ENCODE measurements at places on chromosomes 13 and 19.

- DNase-seq: no peak
- no peaks in the 10 kb centered on the region for H3K27me3 ChIP-seq
- H3K36me3 ChIP-seq: peaks cover 11% of the 10 kb centered on the region
- H3K27ac ChIP-seq: peak overlapping the region; percentile 92
Measured at GRCh38 chr19:18306888-18307260, 16.0 kb downstream of the LSM4 start.

DNA sequence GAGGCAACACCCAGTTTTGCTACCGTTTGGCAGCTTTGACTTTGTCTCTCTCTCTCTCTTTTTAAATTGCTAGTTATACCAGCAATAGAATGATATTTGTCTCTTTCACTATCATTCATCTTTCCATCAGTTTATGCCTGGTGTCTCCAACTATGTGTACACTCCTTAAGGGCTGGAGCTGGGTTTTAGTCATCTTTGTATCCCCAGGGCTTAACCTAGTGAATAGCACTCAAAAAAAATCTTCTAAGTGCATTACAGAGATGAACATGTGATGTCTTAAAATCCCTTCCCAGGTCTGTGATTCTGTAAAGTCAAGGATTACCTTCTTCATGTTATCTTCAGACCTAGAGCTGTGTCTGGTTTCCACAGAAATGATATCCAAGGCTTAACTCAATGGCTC lies 7.8 kb upstream of the UBL3 start:
- DNase-seq: no peak
- no peaks in the 10 kb centered on the region for H3K36me3 ChIP-seq
- H3K4me3 ChIP-seq: no peak overlapping the region
- H3K27me3 ChIP-seq: no peaks in the 10 kb centered on the region
- H3K27ac ChIP-seq: no peak overlapping the region
- H3K4me1 ChIP-seq: peaks cover 4% of the 10 kb centered on the region

DNA sequence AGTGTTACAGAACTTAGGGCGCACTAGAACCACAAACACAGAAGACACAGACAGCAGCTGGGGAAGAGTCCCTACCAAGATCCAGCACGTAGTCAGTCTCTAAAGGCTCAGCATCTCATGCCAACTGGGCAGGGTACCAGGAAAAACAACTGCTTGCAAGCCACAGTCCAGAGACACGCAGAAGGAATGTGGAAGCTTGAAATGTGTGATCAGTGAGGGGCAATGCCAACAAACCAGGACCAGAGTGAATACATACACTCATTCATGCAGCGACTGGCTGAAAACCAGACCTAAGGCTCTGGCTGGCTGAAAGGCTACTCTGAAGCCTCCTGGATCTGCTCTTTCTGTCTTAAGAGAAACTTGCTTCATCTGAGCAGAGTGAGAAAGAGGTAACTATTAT lies 1484.8 kb downstream of the EFNB2 start:
- no peaks in the 10 kb centered on the region for H3K4me1 ChIP-seq
- no peak overlapping the region for H3K4me3 ChIP-seq

DNA sequence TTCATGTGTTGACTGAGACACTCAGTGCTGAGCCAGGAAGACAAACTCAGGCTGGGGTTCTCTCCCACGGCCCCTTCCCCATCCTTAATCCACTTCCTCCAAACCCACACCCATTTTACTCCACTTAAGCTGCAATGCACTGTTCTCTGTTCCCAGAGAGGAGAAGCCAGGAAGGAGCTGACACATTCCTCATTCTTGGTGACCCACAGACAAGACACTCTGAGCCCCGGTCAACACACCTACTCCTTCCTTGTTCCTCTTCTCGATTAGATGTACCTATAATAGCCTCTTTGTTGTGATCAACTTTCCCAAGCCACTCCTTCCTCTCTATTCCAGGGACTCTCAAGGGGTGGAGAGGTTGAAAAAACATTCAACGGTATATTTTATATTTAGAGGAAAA lies 47.1 kb downstream of the INSR start:
- no peak overlapping the region for H3K27ac ChIP-seq
- H3K4me1 ChIP-seq: no peaks in the 10 kb centered on the region
- DNase-seq: no peak
- no peaks in the 10 kb centered on the region for H3K36me3 ChIP-seq
- no peaks in the 10 kb centered on the region for H3K27me3 ChIP-seq

GRCh38 chr19:42850981-42851717 lies 28.4 kb downstream of the PSG1 start:
- H3K4me3 ChIP-seq: no peak overlapping the region
- H3K27ac ChIP-seq: peak overlapping the region; percentile 58
- H3K4me1 ChIP-seq: no peaks in the 10 kb centered on the region
- H3K27me3 ChIP-seq: no peaks in the 10 kb centered on the region
- no peaks in the 10 kb centered on the region for H3K36me3 ChIP-seq

GRCh38 chr13:81409284-81409683 lies 1068.4 kb upstream of the SPRY2 start:
- no peak overlapping the region for H3K27ac ChIP-seq
- no peaks in the 10 kb centered on the region for H3K4me1 ChIP-seq
- no peak for DNase-seq
- no peaks in the 10 kb centered on the region for H3K36me3 ChIP-seq

DNA sequence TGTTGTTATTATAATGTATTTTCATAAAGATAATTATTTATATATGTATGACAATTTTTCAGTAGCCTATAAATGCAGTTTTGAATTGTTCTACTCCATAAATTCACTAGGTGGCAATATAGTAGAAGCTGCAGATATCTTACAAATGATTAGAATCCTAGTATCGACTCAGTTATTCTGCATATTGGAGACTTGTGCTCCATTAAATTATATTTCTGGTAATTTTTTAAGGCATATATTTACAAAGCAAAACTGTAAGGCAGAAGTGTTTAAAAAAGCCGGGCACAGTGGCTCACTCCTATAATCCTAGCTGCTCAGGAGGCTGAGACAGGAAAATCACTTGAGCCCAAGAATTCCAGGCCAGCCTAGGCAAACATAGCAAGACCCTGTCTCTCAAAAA lies 58.7 kb downstream of the DPY19L3 start:
- H3K27me3 ChIP-seq: no peaks in the 10 kb centered on the region
- H3K4me3 ChIP-seq: no peak overlapping the region
- no peaks in the 10 kb centered on the region for H3K4me1 ChIP-seq

DNA sequence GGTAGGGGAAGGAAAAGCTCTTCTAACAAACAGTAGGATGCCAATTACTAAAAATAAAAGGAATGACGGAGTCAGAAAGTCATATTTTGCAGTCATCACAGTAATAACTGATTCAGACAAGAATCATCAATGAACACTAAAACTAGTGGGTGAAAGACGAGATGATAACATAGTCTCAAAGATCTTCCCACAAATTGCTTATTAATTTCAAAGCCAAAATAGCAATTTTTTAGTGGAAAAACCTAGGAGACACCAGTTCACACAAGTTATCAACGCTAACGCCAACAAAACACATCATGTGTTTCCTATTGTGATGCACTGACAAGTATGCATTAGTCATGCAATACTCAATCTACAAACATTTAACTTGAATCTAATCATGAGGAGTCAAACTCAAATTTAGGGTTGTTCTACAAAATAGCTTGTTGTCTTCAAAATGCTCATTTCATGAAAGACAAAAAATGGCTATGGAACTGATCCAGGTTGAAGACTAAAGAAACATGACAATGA lies 18.6 kb downstream of the ZNF233 start:
- no peak overlapping the region for H3K4me3 ChIP-seq
- H3K27me3 ChIP-seq: no peaks in the 10 kb centered on the region
- no peaks in the 10 kb centered on the region for H3K4me1 ChIP-seq
- H3K27ac ChIP-seq: no peak overlapping the region

- no peaks in the 10 kb centered on the region for H3K36me3 ChIP-seq
- no peaks in the 10 kb centered on the region for H3K27me3 ChIP-seq
- peaks cover 12% of the 10 kb centered on the region for H3K4me1 ChIP-seq
- DNase-seq: no peak
Measured at GRCh38 chr19:48806818-48807589, 3.8 kb downstream of the BCAT2 start.

GRCh38 chr13:44244288-44244687 lies 129.3 kb upstream of the SERP2 start:
- H3K36me3 ChIP-seq: no peaks in the 10 kb centered on the region
- H3K4me1 ChIP-seq: peaks cover 7% of the 10 kb centered on the region
- H3K27ac ChIP-seq: no peak overlapping the region
- DNase-seq: no peak

DNA sequence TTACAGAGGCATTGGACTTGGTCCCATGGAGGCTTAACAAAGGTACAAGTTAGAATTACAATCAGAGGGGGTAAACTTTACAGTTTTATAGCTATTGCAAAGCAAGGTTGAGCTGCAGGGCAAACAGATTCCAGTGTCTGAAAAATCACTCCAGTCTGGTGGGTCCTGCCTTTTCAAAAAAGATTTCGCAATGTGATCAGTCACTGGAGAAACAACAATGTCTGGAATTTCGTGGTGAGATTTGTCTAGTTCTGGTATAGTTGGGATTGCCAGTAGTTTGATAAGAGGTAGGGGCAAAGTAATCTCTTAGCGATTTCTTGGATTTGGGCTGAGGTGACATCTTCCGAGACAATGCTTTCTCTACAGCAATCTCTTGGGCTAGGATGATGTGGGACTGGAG lies 1198.2 kb upstream of the PCDH9 start:
- DNase-seq: no peak
- H3K4me1 ChIP-seq: no peaks in the 10 kb centered on the region
- H3K36me3 ChIP-seq: no peaks in the 10 kb centered on the region

DNA sequence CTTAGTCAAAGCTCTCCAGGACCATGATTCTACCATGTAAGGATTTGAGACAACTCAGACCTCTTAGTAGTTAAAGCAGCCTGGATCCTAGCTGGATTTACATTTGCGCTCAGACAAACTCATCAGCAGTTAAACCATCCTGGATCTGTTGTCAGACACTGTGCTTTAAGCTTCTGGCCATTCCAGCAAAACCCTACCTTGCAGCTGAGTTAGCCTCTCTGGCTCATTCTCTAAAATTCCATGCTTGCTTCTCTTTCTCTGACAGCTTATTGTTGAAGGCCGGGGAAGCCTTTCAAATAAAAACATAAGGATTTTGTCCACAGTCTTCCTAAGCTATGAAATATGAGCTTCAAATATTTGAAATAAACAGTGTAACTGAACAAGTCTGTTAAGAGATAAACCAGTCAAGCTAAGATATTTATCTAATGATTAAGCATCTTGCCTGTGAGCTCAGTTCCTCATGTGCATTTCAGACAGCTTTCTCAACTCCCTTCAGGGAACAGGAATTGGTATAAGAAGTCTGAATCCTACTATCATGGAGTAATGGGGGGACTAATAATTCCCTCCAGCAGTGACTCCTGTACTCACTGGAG lies 89.3 kb downstream of the SLAIN1 start:
- no peak for DNase-seq
- no peak overlapping the region for H3K27ac ChIP-seq
- no peaks in the 10 kb centered on the region for H3K36me3 ChIP-seq
- no peaks in the 10 kb centered on the region for H3K27me3 ChIP-seq
- no peaks in the 10 kb centered on the region for H3K4me1 ChIP-seq

- H3K36me3 ChIP-seq: peaks cover 5% of the 10 kb centered on the region
- H3K4me1 ChIP-seq: peaks cover 11% of the 10 kb centered on the region
- no peak overlapping the region for H3K4me3 ChIP-seq
- DNase-seq: no peak
- H3K27me3 ChIP-seq: no peaks in the 10 kb centered on the region
Measured at GRCh38 chr19:11181488-11181887, 15.9 kb downstream of the KANK2 start.

DNA sequence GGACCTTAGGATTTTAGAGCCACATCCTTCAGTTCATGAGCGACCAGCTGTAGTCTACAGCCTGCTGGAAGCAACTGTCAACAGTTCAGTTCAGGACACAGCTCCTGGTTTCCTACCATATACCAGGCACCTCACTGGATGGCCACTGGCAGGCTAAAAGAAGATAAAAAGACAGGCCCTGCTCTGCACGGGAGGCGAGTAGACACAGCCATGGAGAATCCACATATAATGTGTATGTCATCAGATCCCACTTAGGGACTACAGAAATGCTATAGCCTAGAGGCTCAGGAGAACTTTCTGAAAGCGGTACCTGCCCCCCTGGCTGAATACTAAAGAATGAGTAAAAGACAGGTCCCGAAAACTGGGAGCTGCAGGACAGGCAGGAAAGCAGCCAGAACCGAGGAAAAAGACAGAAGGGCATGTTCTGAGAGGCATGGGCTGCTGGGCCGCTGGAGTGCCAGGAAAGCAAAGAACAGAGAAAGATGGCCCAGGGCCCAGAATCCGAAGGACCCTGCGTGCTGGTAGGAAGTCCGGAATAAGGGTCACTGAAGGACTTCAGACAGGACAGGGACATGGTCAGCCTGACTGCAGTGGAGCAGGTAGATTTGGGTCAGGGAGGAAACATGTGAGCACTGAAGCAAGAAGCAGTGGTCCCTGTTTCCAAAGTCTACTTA lies 23.5 kb downstream of the DZIP1 start:
- H3K27me3 ChIP-seq: no peaks in the 10 kb centered on the region
- H3K4me3 ChIP-seq: no peak overlapping the region
- H3K36me3 ChIP-seq: peaks cover 17% of the 10 kb centered on the region
- no peak overlapping the region for H3K27ac ChIP-seq

DNA sequence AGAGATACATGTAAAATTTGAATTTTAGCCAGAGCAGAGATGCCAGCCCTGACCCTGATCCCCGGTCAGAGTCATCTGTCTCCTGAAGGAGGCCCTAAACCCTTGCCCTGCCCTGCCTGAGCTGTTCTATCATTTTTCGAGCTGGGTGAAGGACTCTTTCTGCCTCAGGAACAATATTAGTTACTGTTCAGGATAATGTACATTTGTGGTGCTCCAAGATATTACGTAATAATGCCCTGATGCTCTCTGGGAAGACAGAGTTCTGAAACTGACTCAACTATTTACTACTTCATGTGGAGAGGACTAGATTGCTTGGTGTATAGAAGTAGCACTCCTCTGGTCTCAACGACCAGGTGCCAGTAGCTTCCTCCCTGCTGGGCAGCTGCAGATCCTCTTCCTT lies 37.9 kb upstream of the UBL3 start:
- no peaks in the 10 kb centered on the region for H3K27me3 ChIP-seq
- H3K4me3 ChIP-seq: no peak overlapping the region
- H3K36me3 ChIP-seq: no peaks in the 10 kb centered on the region
- H3K4me1 ChIP-seq: no peaks in the 10 kb centered on the region
- DNase-seq: no peak

GRCh38 chr13:107548338-107548737 lies 667.0 kb downstream of the LIG4 start:
- H3K27ac ChIP-seq: no peak overlapping the region
- H3K4me1 ChIP-seq: no peaks in the 10 kb centered on the region
- H3K4me3 ChIP-seq: no peak overlapping the region
- no peaks in the 10 kb centered on the region for H3K27me3 ChIP-seq
- H3K36me3 ChIP-seq: no peaks in the 10 kb centered on the region

- H3K36me3 ChIP-seq: no peaks in the 10 kb centered on the region
- H3K27ac ChIP-seq: no peak overlapping the region
- no peaks in the 10 kb centered on the region for H3K27me3 ChIP-seq
Measured at GRCh38 chr13:50596776-50597203, 246.7 kb downstream of the DLEU7 start.

GRCh38 chr19:54387991-54388801 lies 23.5 kb upstream of the LAIR1 start:
- peaks cover 4% of the 10 kb centered on the region for H3K4me1 ChIP-seq
- DNase-seq: no peak
- H3K27ac ChIP-seq: peak overlapping the region; percentile 19
- no peaks in the 10 kb centered on the region for H3K27me3 ChIP-seq
- peak overlapping the region; percentile 58 for H3K4me3 ChIP-seq
- no peaks in the 10 kb centered on the region for H3K36me3 ChIP-seq

- H3K36me3 ChIP-seq: peaks cover 5% of the 10 kb centered on the region
- peaks cover 40% of the 10 kb centered on the region for H3K4me1 ChIP-seq
- no peaks in the 10 kb centered on the region for H3K27me3 ChIP-seq
- DNase-seq: no peak
- H3K27ac ChIP-seq: no peak overlapping the region
Measured at GRCh38 chr13:113835461-113836270, 28.2 kb downstream of the GAS6 start.

- DNase-seq: no peak
- no peaks in the 10 kb centered on the region for H3K27me3 ChIP-seq
Measured at GRCh38 chr13:90447734-90448101, 899.8 kb upstream of the MIR17HG start.

Data from esophagus squamous epithelium (tissue), 5 donors.